ENCODE measurements at places on chromosomes 11 and 22.
A peak's percentile ranks its signal among the peaks of the same experiment; 100 is the strongest.

- no peak for DNase-seq
Observed at GRCh38 chr11:257766-258493, 20.3 kb upstream of the NLRP6 start.

DNA sequence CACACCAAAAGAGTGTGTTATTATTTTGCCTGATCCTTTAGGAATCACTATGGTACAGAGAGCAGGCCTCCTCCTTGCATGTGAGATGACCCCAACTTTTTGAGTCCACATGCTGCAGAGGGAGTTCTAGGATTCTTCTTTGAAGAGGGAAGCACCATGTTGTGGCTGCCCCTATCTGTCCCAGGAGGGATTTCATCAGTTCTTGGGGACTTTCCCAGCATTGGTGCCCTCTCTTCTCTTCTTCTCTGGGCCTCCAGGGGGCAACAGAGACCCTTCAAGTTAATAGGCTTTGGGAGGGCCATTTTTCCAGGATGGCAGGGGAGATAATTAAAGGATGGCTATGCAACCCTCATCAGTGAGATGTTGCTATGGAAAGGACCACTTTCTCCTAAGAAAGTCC lies 3.6 kb downstream of the MMP1 start:
- no peak for DNase-seq

DNA sequence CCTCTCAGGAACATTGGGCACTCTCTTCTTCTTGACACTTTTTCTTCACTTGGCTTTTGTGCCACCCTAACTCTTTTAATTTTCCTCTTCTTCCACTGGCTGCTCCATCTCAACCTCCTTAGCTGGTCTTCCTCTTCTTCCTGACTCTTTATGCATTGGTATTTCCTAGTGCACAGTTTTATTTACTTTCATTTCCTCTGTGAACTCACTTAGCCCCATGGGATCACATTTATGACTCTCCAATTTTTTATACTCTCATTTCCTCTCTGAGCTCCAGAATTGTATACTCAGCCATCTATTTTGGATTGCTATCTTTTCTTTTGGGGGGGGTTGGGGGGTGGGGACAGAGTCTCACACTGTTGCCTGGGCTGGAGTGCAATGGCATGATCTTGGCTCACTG lies 38.5 kb upstream of the LARGE1 start:
- no peak for DNase-seq

GRCh38 chr11:20060181-20060580 lies 100.1 kb downstream of the DBX1 start:
- no peak for DNase-seq

- no peak for DNase-seq
Observed at GRCh38 chr11:61194169-61194671, 9.1 kb upstream of the PGA3 start.

- no peak for DNase-seq
Observed at GRCh38 chr11:33211580-33211979, 45.6 kb upstream of the HIPK3 start.

DNA sequence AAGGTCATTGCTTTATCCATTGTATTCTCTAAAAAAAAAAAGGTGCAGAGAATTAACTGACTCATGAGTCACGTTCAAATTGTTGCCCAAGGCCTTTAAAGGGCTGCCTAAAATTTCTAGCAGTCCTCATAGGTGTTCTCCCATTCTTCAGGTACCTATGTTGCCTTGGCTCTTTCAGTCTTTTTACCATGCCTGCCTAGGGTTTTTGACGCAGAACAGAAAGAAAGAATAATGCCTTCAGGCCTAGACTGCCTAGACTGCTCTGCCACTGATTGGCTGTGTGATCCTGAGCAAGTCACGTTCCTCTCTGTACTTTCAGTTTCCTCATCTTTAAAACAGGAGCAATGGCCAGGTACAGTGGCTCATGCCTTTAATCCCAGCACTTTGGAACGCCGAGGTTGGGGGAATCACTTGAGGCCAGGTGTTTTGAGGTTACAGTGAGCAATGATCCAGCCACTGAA lies 21.5 kb downstream of the CTSC start:
- DNase-seq = no peak

GRCh38 chr11:119342362-119343130 lies 1.9 kb upstream of the C1QTNF5 start:
- DNase-seq = no peak

DNA sequence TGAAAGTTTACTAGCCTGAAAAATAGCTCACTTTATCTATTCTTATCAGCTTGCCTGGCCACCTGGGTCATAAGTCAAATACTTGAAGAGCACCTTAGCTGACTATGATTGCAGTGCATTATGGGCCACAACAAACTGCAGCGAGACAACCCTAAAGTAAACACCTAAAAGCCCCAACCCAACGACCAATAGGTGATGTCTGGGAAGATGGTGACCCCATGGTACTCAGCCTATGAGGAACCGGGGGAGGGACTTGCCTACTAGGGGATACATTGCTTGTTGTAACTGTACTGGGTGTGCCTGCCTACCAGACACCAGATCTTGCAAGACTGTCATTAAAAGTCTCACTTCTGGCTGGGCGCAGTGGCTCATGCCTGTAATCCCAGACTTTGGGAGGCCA lies 35.6 kb upstream of the APOBEC3A start:
- DNase-seq = no peak

DNA sequence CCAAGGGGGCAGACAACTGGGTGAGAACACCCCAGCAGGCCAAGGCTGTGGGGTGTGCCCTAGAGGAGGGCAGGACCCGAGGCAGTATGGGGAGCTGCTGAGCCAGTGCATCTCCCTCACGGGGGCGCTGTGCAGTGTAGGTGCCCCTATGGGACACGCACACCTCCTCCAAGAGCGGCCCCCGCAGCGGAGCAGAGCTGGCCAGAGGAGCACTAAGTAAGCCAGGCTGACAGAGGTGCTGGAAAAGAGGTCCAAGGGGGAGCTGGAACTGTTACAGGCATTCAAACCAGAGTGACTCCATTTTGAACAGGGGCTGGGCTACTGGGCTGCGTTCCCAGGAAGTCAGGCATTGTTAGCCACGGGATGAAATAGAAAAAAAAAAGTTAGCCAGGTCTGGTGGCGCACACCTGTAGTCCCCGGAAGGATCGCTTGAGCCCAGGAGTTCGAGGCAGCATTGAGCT lies 41.8 kb downstream of the TST start:
- peak; percentile 82 for DNase-seq

DNA sequence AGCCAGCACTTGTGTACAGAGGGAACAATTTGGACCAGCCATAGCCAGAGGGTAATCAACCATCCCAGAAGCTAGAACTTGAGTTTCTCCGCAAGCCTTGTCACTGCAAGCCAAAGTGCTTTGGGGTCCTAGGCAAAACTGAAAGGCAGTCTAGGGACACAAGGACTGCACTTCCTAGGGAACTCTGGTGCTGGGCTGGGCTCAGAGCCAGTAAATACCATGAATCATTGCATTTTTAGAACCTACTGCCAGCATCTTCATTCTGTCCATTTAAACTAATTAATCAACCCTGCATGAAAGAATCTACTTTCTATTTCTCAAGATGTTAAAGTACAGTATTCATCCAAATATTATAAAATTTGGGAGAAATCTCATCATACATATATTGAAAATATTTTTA lies 20.0 kb downstream of the PATE3 start:
- no peak for DNase-seq

All from activated T-cell treated with anti-CD3 and anti-CD28 coated beads for 1 hour (primary cell).